ENCODE measurements at places on chromosomes 7 and 10. TPM values are rescaled to one million over a fixed set of nuclear protein-coding genes. Genes with fewer than 3 reads are reported as not detected.
A peak's percentile ranks its signal among the peaks of the same experiment; 100 is the strongest.

CLCN1 gene
- 0.15 TPM for polyA plus RNA-seq

- no peak for DNase-seq
Observed at GRCh38 chr7:2806571-2806970, 37.5 kb downstream of the GNA12 start.

- DNase-seq, result no peak
Observed at GRCh38 chr7:29270594-29271318, 76.2 kb downstream of the CHN2 start.

ADRB1 gene
- polyA plus RNA-seq, result not detected

GRCh38 chr7:35259523-35259908 lies 5.6 kb upstream of the TBX20 start:
- DNase-seq, result no peak

- no peak for DNase-seq
Observed at GRCh38 chr10:114482480-114483304, 78.4 kb upstream of the AFAP1L2 start.

ADAM12 gene
- polyA plus RNA-seq, result 28.1 TPM

PKD2L1 gene
- 0.10 TPM for polyA plus RNA-seq

- peak; percentile 30 for DNase-seq
Observed at GRCh38 chr10:60099998-60100747, 193.8 kb upstream of the CCDC6 start.

DNA sequence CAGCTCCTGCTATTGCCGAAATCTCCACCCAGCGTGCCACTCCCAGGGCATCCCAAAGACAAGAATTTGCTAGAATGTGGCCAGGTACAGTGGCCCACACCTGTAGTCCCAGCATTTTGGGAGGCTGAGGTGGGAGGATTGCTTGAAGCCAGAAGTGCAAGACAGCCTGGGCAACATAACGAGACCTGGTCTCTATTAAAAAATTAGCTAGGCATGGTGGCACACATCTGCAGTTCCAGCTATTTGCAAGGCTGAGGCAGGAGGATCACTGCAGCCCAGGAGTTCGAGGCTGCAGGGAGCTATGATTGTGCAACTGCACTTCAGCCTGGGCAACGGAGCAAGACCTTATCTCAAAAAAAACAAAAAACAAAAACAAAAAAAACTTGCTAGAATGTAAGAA lies 73.3 kb upstream of the LYZL2 start:
- no peak for DNase-seq

GRCh38 chr10:132963430-132963960 lies 21.1 kb upstream of the CFAP46 start:
- DNase-seq, result no peak

GRCh38 chr10:16698461-16698860 lies 118.8 kb downstream of the RSU1 start:
- no peak for DNase-seq

- no peak for DNase-seq
Observed at GRCh38 chr7:47572939-47573757, 8.8 kb downstream of the TNS3 start.

CRHR2 gene
- polyA plus RNA-seq, result 0.20 TPM
